NCI-H1105 (cell line): ENCODE measurements at places on chromosomes 5 and 9.
A peak's percentile ranks its signal among the peaks of the same experiment; 100 is the strongest.

GRCh38 chr9:124828489-124829333 is 24.5 kb upstream of the WDR38 start:
- no peak for DNase-seq

GRCh38 chr5:133473291-133473690 is 139.1 kb downstream of the FSTL4 start:
- DNase-seq = no peak

- no peak for DNase-seq
Observed at GRCh38 chr9:76932757-76933156, 26.8 kb upstream of the PRUNE2 start.

- DNase-seq = no peak
Observed at GRCh38 chr5:31811210-31811609, 172.3 kb downstream of the PDZD2 start.

DNA sequence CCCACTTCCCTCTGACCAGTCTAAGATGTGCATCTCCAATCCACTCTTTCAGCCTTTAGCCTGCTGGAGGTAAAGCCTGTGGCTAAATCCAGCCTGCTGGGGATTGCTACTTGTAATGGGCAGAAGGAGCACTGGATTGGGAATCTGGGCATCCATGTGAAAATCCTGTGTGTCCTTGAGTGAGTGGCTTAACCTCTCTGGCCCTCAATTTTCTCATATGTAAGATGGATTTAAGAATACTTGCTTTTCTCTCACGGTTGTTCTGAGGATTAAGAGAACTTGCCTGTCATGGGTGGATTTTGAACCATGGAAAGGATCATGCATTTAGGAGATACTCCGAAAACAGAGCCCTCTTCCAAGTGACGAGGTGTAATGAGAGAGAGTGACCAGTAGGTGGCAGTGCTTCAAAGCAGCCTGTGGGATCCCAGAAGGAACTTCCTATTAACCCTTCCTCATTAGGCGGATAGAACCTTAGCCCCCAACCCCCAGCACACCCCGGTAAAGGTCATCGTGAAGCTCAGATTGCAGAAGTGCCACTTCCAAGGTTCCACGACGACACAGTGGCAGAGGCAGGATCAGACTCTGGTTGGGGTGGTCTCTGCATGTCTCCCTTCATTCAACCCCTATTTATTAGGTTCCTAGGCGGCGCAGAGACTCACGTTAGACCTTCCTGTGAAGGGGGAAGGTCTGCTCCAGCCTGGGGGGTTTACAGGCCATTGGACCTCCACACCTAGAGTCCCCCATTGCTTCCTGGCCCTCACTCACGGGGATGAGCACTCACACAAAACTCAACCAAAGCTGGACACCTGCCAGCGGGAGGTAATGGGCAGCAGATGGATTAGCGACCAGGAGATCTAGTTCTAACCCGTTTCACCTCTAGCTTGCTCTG is 68.7 kb upstream of the ZNF618 start:
- peak; percentile 29 for DNase-seq
